ENCODE measurements at places on chromosomes 4 and X. TPM values are rescaled to one million over a fixed set of nuclear protein-coding genes. Genes with fewer than 3 reads are reported as not detected.

DNA sequence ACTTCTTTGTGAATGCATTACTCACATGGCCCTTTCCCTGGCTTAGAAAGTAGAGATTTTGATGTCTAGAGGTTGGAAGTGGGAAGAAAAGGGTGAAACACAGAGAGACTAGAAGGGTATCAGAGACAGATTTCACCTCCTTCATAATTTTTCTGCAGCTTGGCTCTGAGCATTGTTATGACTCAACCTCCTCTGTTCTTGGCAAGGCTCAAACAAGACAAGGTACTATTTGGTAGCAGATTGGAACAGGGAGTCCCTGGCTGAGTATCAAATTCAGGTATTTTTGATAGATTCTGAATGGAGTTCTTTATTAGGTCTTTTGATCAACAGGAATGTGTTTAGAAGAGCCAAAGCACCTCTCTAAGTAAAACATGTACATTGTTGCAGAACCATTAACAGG lies 146.3 kb upstream of the CHRDL1 start:
- no peaks in the 10 kb centered on the region for H3K4me1 ChIP-seq
- H3K27me3 ChIP-seq, result peaks cover 7% of the 10 kb centered on the region
- DNase-seq, result no peak
- no peaks in the 10 kb centered on the region for H3K36me3 ChIP-seq
- H3K27ac ChIP-seq, result no peak overlapping the region
- no peak overlapping the region for H3K4me3 ChIP-seq

DNA sequence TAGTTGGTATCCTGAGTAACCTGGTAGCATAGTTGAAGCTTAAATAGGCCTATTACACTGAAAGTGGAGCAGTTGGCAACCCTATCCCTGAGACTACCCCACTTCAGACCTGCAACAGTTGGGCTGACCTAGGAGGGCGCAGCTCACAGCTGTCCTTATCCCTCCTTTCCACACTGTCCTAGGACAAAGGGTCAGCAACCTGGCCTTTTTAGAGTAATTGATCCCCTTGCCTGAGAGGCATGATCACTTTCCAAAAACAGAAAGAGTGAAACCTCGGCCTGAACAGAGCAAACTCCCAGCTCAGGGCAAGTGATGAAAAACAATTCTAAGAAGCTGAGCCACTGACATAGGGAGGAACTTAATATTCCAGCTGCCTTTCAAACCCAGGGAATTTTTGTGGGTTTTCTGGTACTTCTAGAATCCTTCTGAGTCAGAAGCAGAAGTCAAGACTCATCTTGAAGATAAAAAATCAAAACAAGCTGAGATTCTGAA lies 94.9 kb upstream of the MYOZ2 start:
- H3K27me3 ChIP-seq, result no peaks in the 10 kb centered on the region
- no peaks in the 10 kb centered on the region for H3K36me3 ChIP-seq
- H3K4me1 ChIP-seq, result peaks cover 7% of the 10 kb centered on the region
- H3K27ac ChIP-seq, result no peak overlapping the region
- DNase-seq, result no peak
- H3K4me3 ChIP-seq, result no peak overlapping the region

DNA sequence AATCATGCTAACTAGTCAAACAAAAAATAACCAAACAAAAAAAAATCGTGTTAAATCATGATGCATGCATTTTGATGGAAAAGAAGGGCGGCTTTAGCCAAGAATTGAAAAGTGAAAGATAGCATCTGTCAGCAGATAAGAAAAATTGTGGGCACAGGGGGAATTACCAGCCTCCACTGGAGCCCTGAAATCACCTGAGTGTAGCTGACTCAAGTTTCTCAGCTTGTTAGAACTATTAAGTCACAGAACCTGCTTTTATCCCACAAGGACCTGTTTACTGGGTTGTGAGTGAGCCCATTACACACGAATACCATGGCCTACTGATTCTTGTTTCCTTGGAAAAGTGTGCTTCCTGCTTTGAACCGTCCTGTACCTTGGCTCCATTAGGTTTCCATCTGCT lies 85.2 kb downstream of the COX18 start:
- no peak overlapping the region for H3K4me3 ChIP-seq
- H3K4me1 ChIP-seq, result no peaks in the 10 kb centered on the region

- peaks cover 21% of the 10 kb centered on the region for H3K36me3 ChIP-seq
- peaks cover 11% of the 10 kb centered on the region for H3K27me3 ChIP-seq
Observed at GRCh38 chr4:3312362-3312761, 19.5 kb downstream of the RGS12 start.

TEX13C gene
- total RNA-seq, result not detected

GRCh38 chrX:55709735-55710134 lies 7.8 kb upstream of the RRAGB start:
- H3K4me3 ChIP-seq, result no peak overlapping the region
- no peak for DNase-seq
- no peaks in the 10 kb centered on the region for H3K36me3 ChIP-seq
- H3K27me3 ChIP-seq, result no peaks in the 10 kb centered on the region
- no peaks in the 10 kb centered on the region for H3K4me1 ChIP-seq
- no peak overlapping the region for H3K27ac ChIP-seq

DNA sequence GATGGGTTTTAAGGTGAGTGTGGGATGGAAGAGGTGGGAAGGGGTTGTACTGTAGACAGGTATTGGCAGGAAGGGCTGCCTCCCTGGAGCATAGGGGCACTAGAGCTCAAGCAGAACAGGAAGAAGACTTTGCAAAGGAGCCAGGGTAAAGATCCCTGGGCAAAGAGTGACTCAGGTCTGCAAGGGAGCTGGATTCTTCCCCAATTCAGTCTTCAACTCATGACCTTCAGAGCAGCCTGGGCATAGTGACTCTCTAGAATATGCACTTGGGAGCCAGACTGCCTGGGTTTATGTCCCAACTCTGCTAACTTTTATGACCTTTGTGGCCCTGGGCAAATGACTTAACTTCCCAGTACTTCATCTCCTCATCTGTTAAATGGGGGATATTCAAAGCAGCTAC lies 4.0 kb downstream of the LONRF3 start:
- peaks cover 3% of the 10 kb centered on the region for H3K27me3 ChIP-seq
- no peak overlapping the region for H3K4me3 ChIP-seq
- H3K4me1 ChIP-seq, result peaks cover 4% of the 10 kb centered on the region

GNRHR gene
- total RNA-seq, result not detected

PPP2R2C gene
- total RNA-seq, result 1.7 TPM

GRCh38 chrX:106897259-106897658 lies 5.9 kb downstream of the RIPPLY1 start:
- no peak overlapping the region for H3K4me3 ChIP-seq
- no peak overlapping the region for H3K27ac ChIP-seq
- no peak for DNase-seq
- H3K27me3 ChIP-seq, result peaks cover 3% of the 10 kb centered on the region

DNA sequence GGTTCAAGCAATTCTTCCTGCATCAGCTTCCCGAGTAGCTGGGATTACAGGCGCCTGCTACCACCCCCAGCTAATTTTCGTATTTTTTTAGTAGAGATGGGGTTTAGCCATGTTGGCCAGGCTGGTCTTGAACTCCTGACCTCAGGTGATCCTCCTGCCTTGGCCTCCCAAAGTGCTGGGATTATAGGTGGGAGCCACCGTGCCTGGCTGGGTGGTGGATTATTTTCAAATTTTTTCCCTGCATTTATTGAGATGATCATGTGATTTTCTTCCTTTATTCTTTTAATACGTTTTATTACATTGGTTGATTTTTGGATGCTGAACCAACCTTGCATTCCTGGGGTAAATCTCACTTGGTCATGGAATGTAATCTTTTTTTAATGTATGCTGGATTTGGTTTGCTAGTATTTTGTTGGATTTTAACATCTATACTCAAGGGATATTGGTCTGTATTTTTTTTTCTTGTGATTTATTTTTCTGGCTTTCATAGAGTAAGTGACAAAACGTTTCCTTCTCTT lies 30.9 kb downstream of the BMP2K start:
- peak overlapping the region; percentile 38 for H3K4me3 ChIP-seq
- DNase-seq, result no peak
- no peaks in the 10 kb centered on the region for H3K27me3 ChIP-seq
- peaks cover 25% of the 10 kb centered on the region for H3K4me1 ChIP-seq
- H3K27ac ChIP-seq, result no peak overlapping the region

ZNF157 gene
- 0.67 TPM for total RNA-seq

- peaks cover 13% of the 10 kb centered on the region for H3K36me3 ChIP-seq
- no peak for DNase-seq
- H3K4me1 ChIP-seq, result peaks cover 4% of the 10 kb centered on the region
- H3K27me3 ChIP-seq, result peaks cover 3% of the 10 kb centered on the region
- H3K27ac ChIP-seq, result no peak overlapping the region
- no peak overlapping the region for H3K4me3 ChIP-seq
Observed at GRCh38 chr4:102862016-102862415, 6.8 kb upstream of the CISD2 start.

DNA sequence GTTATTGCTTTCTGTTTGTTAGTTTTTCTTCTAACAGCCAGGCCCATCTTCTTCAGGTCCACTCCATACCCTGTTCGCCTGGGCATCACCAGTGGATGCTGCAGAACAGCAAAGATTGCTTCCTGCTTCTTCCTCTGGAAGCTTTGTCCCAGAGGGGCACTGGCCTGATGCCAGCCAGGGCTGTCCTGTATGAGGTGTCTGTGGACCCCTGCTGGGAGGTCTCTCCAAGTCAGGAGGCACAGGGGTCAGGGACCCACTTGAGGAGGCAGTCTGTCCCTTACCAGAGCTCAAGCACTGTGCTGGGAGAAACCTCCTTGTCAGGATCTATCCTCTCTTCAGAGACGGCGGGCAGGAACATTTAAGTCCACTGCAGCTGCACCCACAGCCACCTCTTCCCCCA lies 2.5 kb upstream of the PAGE2B start:
- H3K27ac ChIP-seq, result no peak overlapping the region
- no peaks in the 10 kb centered on the region for H3K4me1 ChIP-seq
- peaks cover 2% of the 10 kb centered on the region for H3K27me3 ChIP-seq

- H3K4me3 ChIP-seq, result no peak overlapping the region
- DNase-seq, result no peak
- H3K36me3 ChIP-seq, result peaks cover 3% of the 10 kb centered on the region
Observed at GRCh38 chrX:99353412-99353811, 1056.7 kb downstream of the PCDH19 start.
